NCI-H82 (cell line): ENCODE measurements at places on chromosomes 1 and 21.

DNA sequence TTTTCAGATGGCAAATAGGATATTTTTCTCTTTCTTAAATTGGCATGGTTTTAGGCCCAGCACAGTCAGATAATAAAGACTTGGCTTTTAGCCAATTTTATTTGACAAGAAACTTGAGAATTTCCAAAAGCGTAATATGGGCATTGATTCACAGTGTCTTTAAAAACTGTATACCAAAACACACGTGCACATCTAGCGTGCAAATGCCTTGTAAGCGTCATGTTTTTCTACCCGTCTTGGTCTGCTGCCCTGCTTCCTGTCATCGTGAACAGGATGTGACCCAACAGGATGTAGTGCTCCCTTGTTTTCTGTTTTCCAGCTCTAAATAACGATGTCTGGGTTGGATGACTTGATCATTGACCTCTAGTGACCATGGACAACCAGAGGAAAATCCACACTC lies 24.7 kb upstream of the SLC44A3 start:
- no peak for DNase-seq

DNA sequence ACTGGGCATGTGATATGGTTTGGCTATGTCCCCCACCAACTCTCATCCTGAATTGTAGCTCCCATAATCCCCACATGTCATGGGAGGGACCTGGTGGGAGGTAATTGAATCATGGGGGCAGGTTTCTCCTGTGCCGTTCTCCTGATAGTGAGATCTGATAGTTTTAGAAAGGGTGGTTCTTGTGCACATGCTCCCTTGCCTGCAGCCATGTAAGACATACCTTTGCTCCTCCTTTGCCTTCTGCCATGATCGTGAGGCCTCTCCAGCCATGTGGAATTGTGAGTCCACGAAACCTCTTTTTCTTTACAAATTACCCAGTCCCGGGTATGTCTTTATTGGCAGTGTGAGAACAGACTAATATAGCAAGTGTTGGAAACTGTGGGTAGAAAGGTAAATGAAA lies 99.5 kb upstream of the HMCN1 start:
- no peak for DNase-seq

DNA sequence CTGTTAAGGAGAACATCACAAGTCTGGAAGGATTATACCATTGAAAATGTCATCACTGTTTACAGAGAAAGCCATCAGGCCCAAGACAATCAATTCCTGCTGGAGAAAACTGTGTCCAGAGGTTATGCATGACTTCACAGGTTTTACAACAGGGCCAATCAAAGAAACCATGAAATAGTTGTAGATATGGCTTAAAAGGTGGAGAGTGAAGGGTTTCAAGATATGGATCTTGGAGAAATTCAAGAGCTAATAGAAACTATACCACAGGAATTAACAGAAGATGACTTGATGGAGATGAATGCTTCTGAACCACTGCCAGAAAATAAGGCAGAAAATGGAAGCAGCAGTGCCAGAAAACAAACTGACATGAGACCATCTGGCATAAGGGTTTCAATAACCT lies 30.2 kb downstream of the USP1 start:
- DNase-seq, result no peak

GRCh38 chr1:209787551-209787950 lies 3.2 kb upstream of the C1orf74 start:
- no peak for DNase-seq

- DNase-seq, result no peak
These were observed 407.3 kb downstream of the MATN1 start for GRCh38 chr1:30316056-30316455.

DNA sequence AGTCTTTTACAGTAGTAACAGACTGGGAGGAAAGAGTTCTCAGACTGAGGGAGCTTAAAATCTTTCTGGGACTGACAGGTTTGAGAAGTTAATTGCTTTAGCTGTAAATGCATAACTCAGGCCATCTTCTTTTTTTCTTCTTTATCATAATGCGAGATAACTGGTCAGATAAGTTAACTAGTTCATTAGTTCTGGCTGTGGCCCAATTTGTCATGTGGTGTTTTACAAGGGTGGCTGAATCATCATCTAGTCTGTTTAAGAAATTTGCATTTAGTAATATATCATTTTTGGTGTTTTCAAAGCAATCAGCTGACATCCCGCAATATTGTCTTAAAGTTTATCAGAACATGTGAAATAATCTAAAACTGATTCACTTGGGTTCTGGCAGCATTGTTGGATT lies 14.0 kb downstream of the HSD3B2 start:
- DNase-seq, result no peak

DNA sequence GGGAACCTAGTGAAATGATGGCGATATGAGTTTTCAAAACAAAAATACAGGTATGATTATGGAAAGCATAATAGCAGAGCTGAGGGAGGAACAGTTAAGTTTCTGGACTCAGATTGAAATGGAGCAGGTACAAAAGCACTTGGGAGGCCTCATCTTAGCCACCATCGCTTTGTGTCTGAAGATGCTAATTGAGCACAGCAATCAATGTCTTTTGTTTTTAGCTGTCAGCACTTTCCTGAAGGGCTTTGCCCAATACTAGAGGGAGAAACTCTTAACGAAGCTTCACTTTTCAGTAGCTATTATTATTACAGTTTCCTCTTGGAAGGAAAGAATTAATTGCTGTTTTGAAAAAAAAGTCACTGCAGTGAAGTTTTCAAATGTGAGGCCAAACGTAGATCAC lies 348.7 kb downstream of the RWDD3 start:
- no peak for DNase-seq

- DNase-seq, result no peak
These were observed 71.2 kb upstream of the NRIP1 start for GRCh38 chr21:15135867-15136629.

DNA sequence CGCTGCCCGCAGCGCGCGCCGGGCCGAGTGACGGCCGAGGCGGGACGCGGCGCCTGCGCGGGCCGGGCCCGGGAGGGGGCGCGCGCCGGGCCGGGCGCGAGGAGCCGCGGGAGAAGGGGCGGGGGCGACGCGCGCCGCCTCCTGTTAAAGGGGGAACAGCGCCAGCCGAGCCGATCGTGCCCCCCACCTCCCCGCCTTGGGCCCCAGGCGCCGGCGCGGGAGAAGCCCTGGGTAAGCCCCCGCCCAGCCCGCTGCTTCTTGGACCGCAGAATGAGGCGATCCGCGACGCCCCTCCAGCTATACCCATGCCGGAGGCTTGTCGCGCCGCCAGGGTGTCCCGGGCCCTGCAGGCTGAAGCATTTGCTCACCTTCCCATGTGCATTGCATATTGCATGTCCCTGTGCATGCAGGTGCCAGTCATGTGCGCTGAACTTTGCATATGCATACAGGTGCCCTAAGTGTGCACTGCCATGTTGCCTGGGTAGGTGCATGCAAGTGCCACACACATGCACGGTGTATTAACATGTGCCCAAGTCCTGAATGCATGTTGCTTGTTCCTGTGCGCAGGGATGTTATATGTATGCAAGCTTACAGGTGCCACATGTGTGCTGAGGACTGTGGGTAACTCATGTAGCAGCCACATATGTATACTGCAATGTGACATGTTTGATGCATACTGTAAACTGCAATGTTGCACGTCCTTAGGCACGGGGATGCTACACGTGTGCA lies at the start of gene ADGRB2:
Gene ADGRB2 (minus strand): TSS at position 29 of the 729 bp plus-strand sequence. CDS start 7,119 bp downstream, outside the sequence.
- DNase-seq, result peak; percentile 65

DNA sequence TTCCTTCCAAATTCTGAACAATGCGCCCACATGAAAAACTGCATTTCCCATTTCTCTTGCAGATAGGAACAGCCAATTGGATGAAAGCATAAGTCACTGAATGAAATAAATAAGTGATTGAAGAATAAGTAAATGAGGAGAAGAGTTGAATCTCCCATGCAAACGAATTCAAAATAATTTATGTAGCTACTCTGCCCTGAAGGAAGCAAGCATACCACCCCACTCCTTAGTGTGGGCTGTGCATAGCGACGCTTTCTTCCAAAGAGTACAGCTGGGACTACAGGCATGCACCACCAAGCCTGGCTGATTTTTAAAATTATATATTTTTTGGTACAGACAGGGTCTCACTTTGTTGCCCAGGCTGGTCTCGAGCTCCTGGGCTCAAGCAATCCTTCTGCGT lies 16.5 kb upstream of the RIMKLA start:
- no peak for DNase-seq

DNA sequence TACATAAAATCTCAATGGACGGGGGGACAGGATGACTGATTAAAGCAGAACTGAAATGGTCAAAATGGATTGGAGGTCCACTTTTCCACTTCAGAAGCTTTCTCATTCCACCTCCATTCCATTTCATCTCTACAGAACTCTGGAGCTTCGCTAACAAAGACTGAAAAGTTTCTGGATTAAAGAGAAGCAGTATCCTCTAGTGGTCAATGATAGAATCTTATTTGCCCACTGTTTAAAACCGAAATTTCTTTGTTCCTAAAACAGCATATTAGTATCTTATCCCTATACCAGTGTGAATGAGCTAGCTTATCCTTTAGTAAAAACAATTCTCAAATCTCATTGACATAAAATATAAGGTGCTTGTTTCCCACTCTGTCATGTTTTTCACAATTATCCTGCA lies 890.6 kb downstream of the KCNT2 start:
- peak; percentile 20 for DNase-seq

DNA sequence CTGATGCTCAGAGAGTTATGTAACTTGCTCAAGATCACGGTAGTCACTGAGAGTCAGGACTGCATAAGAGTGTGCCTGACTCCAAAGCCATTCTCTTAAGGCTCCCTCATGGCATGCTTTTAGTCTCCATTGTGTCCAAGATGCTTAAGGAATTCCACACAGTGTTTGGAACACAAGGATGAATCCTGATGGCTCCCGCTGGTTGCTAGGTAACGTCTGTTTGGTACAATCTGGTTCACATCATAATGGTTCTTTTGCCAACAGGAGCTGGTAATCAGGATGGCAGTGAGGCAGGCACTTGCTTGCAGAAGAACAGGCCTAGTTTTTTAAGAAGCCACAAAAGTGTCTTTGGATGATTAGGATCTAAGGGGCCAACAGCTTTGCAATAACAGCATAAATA lies 436.5 kb upstream of the DAB1 start:
- DNase-seq, result no peak

GRCh38 chr1:224615861-224616755 lies at the start of gene CNIH3:
Gene CNIH3, plus strand, starts transcription at chr1:224616317. Its CDS starts 858 bp downstream, at chr1:224617175.
- peak; percentile 80 for DNase-seq

GRCh38 chr1:56355918-56356317 lies 223.4 kb downstream of the PLPP3 start:
- no peak for DNase-seq

- DNase-seq, result peak; percentile 91
These were observed 45.0 kb upstream of the DNAJC6 start for GRCh38 chr1:65264197-65264929.

GRCh38 chr1:172324761-172325160 lies 95.7 kb upstream of the C1orf105 start:
- DNase-seq, result no peak

DNA sequence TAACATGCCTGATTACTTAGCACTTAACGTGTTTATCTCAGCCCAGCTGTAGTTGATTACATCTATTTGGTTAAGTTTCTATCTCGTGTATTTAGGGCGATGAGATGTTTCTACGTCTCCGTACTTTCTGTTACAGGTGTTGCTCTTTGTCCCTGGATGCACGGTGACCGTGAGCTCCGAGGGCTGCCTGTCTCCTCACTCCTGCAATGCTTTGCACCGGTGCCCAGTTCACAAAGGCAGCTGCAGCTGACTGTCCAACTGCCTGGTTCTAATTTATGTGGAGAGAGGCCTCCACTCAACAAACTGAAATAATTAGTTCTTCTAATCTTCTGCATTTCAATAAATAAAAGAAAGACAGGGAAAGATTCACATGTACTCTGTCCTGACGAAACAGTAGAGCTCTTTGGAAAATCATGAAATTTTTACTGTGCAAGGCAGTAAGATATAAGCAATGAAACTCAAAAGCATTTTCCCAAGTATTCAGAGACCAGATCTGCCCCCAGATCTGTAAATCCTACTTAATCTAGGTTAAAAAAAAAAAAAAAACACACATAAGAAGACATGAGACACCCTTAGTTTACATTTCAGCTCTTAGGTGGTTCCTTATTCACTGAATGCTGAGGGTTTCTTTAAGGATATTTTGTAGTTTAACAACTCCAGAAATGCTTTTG lies 108.2 kb downstream of the TGFBR3 start:
- peak; percentile 31 for DNase-seq

GRCh38 chr1:109667452-109668122 lies at the start of gene GSTM2:
Gene GSTM2, plus strand, starts transcription at chr1:109668057. Its CDS starts 59 bp downstream, at chr1:109668116.
- peak; percentile 97 for DNase-seq

GRCh38 chr1:38292969-38293368 lies 246.4 kb upstream of the POU3F1 start:
- no peak for DNase-seq

DNA sequence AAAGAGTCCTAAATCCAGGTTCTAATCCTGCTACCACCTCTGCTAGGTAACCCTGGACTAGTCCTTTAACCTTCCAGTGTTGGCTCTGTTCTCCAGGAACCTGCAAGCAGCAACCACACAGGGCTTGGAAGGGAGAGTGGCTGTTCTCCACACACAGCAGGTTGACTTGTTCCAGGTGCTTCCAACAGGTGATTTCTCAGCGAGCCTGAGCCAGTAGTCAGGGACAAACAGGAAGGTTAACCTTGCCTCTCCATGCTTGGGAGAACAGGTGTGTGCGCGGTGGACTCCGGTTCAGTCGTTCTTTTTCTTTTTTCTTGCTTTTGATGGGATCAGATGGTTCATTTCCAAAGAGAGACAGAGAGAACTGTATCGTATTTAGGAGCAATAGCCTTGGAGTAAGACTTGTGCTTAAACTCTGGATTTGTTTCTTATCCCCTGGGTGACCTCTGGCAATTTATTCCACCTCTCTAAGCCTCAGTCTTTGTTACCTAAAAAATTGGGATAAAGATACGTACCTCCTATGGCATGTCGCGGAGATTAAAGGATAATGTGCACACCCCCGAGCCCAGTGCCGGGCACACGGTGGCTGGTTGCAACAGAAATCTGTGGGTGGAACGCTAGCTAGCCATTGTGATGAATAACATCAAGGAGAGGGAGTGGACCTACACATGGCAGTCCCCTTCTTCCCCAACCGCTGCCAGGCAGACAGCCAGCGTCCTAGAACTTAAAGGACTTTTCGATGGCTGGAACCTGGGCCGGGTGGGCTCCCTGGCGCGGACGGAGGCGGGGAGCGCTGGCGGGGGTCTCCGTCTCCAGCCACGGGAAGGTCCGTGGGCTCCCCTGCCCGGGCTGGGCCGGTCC lies 583 bp upstream of the CACHD1 start:
- DNase-seq, result peak; percentile 63
